ENCODE measurements at places on chromosomes 3 and 15.

- DNase-seq = peak; percentile 4
Observed at GRCh38 chr15:67906382-67906781, 66.5 kb upstream of the RNU6-1 start.

- DNase-seq = peak; percentile 33
Observed at GRCh38 chr3:9727041-9727595, 4.4 kb upstream of the BRPF1 start.

- peak; percentile 68 for DNase-seq
Observed at GRCh38 chr15:67303490-67304363, 49.1 kb downstream of the IQCH start.

- peak; percentile 17 for DNase-seq
Observed at GRCh38 chr3:45890405-45890804, 4.1 kb downstream of the CCR9 start.

DNA sequence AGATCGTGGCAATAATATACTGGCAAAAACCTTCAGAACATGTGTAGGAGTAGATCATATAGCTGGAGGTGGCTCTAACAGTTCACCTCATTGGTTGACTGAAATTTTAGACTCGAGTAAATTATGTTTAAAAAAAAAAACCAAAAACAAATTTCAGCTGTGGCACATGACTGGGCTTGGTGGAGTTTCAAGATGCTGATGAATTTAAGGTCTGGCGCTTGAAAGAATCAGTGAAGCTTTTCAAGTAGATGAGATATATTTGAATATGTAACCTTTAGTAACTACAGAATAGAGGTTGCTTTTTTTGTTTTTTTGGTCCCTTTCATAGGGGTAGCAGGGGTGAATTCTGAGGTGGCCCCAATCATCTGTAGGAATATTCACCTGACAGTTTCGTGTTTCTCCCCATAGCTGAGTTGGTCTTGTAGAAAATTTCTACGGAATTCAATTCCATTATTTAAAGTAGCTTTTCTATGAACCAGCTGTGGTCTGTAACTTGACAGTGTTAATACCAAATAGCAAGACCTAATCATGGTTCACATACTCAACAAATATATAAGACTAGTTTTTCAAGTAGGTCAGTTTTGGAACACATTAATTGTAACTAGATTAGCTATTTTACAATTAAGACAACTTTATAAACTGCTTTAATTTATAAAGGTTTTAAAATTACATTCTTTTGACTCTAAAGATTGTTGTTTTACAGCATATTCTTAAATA lies 65.6 kb downstream of the MAP4 start:
- no peak for DNase-seq

- no peak for DNase-seq
Observed at GRCh38 chr3:9776896-9777693, 7.3 kb upstream of the CAMK1 start.

DNA sequence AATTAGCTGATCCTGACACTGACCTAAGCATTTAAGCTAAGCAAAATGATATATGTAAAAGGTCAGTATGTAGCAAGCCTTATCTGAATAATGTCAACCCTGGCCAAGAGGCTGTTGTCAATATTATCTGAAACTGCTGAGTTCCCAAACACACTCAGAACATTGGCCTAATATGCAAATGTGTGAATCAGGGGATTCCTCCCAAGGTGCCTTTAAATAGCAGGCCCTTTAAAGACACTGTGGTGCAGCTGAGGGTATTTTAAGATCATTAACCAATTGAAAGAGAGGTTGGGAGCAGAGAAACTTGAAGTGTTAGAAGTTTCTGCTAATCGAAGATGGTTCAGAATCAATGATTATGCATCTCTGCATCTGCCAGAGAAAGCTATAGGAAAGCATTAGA lies 207.0 kb downstream of the NTRK3 start:
- DNase-seq = no peak

DNA sequence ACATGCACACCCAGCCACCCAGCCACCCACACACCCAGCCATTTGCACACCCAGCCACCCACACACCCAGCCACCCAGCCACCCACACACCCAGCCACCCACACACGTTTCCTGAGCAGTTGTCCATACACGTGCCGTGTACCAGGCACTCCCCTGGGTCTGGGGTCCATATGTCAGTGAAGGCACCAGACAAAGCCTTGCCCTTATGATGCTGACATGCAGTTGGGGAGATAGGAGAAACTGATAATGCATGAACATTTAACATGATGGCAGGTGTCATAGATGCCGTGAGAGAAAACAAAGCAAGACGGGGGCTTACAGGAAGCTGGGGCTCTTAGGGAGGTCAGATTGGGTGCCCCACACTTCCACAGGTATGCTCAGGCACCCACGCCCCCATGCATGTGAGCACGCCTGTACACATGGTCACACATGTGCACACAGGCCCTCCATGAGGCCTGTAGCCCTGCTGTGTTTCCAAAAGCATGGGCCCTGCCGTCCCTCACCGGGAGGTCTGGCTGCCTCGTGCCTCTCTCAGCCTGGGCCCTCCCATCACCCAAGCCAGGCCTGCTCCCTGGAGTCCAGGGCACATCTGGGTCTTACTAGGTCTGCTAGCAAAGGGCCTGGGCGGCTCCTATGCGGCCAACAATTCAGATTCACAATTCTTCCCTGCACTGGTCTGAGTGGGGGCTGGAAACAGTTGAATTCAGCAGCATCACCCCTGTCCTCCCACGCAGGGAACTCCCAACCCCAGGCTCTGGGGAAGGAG lies 3.6 kb upstream of the DNAJB8 start:
- DNase-seq = no peak

DNA sequence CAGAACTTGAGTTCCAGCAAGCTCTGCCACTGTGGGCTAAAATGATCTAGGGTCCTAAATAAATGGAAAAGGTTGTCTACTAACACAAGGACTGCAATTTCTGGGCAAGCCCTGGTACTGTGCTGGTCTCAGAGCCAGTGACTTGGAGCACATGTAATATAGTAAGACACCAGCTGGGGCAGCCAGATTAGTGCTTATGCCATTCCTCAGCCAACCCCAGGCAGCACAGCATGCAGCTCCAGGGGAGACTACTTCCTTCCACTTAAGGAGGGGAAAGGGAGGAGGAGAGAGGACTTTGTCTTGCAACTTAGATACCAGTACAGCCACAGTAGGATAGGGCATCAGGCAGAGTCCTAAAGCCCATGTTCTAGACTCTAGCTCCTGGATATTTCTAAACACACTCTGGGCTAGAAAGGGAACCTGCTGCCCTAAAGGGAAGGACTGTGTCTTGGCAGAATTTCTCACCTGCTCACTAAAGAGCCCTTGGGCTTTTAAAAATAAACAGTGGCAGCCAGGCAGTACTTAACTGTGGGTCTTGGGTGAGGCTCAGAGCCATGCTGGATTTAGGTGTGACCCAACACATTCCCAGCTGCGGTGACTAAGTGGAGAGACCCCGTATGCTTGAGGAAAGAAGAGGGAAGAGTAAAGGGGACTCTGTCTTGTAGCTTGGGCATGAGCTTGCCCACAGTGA lies 223.7 kb upstream of the BCHE start:
- no peak for DNase-seq

DNA sequence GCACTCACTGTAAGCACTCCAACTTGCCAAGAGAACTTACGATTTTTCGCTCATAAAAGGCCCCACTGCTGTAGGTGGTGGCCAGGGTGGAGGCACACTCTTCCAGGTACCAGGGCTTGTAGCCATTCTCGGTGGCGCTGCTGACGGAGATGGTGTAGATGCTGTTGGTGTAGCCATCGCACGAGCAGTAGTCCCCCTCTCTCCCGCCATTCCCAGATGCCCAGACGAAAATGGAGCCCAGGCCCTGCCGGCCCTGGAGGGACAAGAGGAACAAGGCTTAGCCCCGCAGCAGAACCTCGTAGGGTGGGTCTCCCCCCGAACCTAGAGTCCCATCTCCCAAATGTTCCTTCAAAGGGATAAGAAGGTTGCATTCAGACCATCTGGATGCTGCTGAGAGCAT lies 96.3 kb downstream of the PCSK6 start:
- DNase-seq = no peak

DNA sequence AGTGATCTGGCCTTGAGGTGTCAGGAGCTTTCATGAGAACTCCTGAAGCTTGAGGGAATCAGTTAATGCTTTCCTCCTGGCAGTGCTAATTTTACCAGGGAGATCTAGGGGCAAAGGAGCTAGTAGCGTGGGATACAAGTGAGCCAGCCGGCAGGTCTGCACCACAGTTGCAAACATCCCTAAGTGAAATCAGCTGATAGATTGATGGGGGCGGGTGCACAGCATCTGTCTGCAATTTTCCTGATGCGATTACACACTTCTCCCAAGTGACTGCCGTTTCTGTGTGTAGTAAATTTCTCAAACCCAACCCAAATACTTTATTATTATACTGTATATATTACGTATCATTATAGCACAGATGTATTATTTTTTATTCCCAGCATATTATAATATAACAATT lies 304.5 kb downstream of the AGBL1 start:
- no peak for DNase-seq

DNA sequence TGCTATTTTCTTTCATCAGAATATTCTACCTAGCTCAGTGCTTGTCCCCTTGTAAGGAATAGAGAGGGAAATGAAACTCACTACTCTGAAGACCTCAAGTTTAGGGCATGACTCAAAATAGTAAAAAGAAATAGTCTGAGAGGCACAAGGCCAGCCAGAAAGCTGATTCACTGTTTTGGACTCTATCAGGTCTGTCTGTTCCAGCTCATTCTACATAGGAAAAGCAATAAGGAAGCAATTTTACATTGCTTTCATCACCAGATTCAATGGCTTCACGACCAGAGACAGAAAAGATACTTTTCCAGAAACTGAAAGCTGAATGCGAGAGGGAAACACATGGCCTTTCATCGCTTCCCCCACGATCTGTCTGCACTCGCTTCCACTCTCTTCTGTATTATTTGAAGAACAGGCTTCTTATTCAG lies 276.0 kb downstream of the GBE1 start:
- DNase-seq = peak; percentile 74

DNA sequence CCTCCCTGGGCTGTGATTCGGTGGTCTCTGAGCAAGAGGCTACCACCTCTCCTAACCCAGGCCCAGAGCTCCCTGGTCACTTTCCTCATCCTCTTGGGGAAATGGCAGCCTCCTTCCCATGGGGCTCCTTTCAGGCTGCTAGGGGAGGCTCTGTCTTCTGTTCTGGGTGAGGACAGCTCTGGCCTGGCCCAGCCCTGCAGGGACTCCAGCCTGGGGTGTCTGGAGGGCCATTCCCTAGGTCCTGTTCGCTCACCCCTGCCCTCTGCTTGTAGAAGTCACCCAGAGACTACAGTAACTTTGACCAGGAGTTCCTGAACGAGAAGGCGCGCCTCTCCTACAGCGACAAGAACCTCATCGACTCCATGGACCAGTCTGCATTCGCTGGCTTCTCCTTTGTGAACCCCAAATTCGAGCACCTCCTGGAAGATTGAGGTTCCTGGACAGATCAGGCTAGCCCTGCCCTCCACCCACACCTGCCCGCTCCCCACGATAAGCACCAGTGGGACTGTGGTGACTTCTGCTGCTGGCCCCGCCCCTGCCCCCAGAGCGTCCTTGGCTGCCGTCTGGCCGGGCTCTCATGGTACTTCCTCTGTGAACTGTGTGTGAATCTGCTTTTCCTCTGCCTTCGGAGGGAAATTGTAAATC lies 30.9 kb downstream of the PRKCD start:
- DNase-seq = no peak

DNA sequence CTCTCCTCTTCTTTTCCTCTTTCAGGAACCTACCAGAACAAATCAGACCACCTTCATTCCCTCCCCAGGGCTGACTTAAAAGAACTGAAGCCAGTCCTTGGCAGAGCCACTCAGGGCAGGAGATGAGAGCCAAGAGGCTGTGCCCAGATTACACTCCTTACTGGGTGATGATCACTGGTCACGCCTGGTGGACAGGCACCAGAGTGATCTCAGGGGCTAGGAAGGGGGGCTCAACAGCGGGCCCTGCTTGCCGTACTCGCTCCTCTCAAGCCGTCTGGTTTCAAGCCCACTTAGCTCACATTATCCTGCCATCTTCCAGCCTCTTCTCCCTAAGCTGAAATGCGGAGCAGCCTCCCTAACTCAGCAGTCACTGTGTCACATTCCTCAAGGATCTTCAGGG lies 1.7 kb upstream of the FAH start:
- DNase-seq = no peak

DNA sequence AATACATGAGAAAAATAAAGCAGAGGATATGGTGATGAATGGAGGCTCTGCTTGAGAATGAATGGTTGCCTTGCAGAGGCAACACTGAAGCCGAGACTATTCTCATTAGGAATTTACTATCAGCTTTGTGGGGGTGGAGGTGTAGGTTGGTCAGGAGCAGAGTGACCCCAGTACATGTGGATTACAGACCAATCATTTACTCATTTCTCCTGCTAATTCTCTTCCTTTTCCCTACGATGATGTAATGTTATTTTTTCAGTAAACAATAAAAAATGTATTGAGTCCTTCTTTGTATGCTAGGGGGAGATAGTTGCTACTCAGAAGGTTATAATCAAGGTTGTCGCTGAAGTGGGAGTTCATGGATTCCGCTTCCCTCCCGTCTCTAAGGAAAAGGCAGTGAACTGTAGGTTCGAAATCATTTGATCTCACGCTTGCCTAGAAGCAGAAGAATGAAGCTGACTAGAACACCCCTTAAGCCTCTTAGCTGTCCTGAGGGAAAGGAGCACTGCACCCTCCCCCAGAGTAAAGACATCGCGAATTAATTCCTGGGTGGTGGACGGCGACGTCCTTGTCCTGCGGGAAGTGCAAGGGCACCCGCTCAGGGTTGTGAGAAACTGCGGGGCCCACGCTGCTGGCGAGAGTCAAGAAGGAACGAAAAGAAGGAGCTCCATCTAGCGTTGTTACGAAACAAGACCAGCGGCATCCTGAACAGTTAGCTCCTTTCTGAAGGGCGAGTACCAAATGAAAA lies 213.2 kb upstream of the PFN2 start:
- peak; percentile 79 for DNase-seq

DNA sequence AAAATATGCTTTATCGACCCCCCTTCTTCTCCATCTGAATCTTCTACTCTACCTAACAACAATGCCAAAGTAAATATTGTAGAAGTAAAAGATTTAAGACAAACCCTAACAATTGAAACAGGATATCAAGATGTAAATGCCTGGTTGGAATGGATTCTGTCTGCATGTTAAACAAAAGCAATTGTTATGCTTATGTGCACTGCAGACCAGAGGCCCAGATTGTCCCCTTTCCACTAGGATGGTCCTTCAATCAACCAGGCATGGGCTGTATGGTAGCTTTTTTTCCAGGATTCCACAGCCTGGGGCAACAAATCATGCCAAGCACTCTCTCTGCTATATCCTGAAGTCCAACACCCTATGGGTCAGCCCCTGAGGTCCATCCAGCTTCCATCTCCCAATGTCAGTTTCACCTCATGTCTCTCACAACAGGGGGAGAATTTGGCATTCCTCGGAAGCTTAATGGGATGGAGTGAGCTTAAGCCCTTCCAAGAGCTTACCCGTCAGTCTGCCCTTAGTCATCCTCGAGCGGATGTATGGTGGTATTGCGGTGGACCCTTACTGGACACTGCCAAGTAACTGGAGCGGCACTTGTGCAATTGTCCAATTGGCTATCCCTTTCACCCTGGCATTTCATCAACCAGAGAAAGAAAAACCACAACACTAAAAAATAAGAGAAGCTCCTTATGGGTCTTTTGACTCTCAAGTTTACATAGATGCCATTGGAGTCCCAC lies 36.2 kb downstream of the ZNF589 start:
- no peak for DNase-seq

- peak; percentile 66 for DNase-seq
Observed at GRCh38 chr3:66133050-66133757, 87.6 kb upstream of the SLC25A26 start.
